ENCODE measurements at places on chromosomes 4 and X.

- peak; percentile 30 for DNase-seq
Measured at GRCh38 chr4:122700178-122700725, 32.3 kb upstream of the BBS12 start.

DNA sequence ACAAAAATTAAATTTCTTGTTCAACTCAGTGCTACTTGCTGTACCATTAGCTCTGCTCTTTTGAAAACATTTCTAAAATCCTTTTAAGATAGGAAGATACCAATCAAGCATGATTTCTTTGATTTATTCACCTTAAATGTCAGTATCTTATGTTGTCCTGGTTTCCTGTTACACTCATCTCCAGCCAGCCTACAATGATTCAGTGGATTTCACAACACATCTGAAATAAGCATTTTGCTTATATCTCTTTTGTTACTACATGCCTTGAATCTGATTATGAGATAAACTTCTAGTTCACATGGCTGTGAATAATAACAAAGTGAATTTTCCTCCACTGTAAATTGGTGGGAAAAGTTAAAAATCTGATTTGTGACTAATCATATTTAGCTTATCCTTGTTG is 112.5 kb upstream of the BMP3 start:
- DNase-seq, result no peak

DNA sequence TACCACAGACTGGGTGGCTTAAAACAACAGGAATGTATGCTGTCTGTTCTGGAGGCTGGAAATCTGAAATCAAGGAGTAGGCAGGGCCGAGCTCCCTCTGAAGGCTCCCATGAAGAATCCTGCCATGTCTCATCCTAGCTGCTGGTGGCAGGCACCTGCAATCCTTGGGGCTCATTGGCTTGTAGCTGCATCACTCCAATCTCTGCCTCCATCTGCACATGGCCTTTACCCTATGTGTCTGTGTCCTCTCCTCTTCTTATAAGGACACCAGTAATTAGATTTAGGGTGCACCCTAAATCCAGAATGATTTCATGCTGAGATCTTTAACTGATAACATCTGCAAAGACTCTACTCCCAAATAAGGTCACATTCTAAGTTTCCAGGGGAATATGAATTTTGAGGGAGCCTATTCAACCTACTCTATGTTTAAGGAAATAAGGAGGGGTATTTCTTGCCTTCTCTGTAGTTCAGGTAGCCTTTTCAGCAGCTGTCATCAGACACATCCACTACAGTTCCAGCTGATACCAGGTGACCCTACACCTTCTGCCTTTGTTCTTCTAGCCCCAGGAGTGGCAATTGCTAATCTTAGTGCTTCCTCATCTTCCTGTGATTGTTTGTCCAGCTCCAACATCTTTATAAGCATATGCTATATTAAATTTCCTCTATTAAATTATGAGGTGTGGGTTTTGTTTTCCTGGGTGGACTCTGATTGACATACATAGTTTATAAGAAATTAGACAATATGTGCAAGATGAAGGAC is 295.1 kb upstream of the TAPT1 start:
- no peak for DNase-seq

DNA sequence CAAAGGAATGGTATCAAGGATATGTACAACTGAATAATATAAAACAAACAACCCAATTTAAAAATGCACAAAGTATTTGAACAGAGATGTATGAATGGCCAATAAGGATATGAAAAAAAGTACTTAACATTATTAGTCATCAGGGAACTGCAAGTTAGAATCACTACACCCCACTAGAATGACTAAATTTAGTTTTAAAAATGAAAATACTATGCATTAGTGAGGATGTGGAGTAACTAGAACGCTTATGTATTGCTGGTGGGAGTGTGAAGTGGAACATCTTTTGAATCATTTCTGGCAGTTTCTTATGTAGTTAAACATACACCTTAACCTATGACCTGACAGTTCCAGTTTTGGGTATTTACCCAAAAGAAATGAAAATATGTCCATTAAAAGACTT is 13.0 kb upstream of the SLC16A2 start:
- no peak for DNase-seq

GRCh38 chr4:6474705-6475457 is 2.5 kb upstream of the PPP2R2C start:
- no peak for DNase-seq

- no peak for DNase-seq
Measured at GRCh38 chrX:101257448-101258258, 33.5 kb downstream of the TAF7L start.

DNA sequence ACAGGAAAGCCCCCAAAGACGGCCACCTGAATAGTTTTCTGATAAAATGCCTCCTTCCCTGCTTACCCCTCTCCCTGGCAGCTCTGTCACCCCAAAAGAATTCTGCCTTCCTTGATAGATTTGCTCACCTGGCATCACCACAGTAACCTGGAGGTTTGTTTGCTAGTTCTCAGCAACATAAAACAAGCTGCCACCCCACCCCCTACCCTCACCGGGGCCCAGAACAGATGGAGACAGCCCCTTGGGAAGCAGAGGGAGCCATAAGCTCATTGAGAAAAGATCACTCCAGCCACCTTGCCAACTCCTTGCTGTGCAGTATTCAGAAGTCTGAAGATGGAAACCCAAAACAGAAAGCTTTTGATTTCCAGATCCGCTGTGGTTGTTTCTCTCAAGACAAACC is 108.6 kb downstream of the DHX15 start:
- DNase-seq, result no peak

DNA sequence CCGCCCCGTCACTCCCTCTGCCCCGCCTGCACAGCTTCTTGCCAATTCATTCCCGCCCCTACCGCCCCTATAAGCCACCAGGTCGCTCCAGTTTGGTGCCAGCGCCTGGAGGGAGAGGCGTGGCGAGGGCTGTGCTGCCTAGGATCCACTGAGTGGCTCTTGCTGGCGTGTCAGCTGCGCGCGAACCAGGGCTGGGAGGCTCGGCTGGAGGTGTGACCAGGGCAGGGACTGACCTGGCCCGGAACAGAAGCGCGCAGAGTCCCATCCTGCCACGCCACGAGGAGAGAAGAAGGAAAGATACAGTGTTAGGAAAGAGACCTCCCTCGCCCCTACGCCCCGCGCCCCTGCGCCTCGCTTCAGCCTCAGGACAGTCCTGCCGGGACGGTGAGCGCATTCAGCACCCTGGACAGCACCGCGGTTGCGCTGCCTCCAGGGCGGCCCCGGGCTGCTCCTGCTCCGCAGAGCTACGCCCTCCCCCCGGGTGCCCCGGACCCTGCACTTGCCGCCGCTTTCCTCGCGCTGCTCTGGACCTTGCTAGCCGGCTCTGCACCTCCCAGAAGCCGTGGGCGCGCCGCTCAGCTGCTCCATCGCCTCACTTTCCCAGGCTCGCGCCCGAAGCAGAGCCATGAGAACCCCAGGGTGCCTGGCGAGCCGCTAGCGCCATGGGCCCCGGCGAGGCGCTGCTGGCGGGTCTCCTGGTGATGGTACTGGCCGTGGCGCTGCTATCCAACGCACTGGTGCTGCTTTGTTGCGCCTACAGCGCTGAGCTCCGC is at the start of gene GPR78:
TSS of gene GPR78 (plus strand) at position 72 of the 773 bp plus-strand sequence. CDS start at position 663, 591 bp downstream.
- peak; percentile 82 for DNase-seq

- DNase-seq, result no peak
Measured at GRCh38 chrX:19545651-19546050, 30.3 kb upstream of the MAP3K15 start.

GRCh38 chr4:155620637-155621036 is 46.0 kb upstream of the GUCY1A1 start:
- no peak for DNase-seq

DNA sequence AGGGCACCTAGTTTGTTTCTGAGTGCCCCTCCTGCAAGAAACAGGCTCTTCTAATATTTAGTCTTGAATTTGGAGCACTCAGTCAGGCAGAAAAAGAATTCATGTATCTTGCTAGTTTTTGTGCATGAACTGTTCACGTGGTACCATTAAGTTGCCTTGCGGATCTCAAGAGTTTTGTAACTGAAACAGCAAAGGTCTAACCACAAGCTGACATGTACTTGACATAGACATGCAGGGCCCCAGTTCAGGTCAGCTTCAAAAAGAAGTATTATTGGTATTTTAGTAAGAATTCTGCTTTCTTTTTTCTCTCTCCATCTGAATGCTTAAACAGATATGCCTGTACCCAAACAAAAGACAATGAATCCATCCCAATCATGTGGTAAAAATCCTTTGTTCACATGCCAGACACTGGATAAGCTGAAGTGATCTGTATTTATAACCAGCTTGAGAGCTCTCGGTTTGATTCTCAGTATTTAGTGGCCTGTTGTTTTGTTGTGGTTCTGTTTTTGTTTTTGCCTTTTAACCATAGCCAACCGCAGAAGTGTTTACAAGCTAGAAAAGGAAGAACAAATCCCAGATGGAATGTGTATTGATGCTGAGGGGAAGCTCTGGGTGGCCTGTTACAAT is 13.0 kb downstream of the RGN start:
- no peak for DNase-seq

GRCh38 chr4:163495900-163496299 is 1.4 kb downstream of the TMA16 start:
- DNase-seq, result no peak

DNA sequence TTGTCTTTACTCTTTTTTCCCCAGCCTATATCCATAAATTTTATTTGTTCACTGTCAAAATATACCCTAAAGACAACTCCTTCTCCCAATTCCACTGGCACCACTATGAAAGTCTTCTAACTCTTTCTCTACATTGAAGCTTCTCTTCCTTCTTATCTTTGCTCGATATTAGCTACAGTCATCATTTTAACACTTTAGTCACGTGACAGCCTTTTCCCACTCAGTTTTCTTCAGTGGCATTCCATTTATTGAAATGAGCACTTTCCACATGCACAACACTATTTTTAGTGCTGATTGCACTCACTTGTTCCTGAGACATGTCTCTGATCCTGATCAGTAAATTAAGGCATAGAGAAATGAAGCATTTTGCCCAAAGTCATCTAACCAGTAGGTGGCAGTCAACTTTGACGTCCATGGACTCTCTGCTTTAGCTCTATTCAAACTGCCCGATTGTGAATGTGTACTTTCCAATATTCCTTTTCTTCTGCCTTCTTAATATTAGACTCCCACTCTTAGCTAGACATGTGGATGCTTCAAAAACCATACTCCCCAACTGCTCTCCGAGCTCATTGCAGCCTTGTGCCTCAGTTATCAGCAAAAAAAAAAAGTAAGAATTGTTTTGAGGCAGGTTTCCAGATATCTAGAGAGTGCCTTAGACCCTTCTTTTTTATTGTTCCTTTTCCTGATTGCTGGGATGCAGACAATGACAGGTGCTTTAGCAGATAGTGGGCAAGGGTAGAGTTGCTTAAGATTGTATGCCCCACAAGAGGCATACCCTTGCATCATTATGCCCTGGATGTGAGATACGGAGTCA is 394.4 kb upstream of the ADGRL3 start:
- no peak for DNase-seq

DNA sequence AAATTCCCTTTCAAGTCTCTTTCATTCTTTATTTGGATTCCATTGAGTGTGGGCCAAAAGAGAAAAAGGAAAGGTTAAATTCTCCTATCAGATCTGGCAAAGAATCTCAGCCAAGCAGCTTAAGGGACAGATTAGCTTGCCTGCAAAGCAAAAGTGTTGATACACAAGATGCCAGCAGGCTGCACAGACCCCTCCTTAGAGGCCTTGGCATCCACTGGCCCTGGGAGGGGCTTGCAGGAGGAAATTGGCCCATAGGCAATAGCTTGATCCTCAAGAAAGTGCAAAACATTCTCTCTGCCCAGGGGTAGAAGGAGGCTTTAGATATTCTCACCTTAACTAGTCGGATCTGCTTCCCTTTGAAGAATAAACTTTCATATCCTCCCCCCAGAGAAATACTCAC is 300.4 kb upstream of the CPEB2 start:
- peak; percentile 24 for DNase-seq

DNA sequence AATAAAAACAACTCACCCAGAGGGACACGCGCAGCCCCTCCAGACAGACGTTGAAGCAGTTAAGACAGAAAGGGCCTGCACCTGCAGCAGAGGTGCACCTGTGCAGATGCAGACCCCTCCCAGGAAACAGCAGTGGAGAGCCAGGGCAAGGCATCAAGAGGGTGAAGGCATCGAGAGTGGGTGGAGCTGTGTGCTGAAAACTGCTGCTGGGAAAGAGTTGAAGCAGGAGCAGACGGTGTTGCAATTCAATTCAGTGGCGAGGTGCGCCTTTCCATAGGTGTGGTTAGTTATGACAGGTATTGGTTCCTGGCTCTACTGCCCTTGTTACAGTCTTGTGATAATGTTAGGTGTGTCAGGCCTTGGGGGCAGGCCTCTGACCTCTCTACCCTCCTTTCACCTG is 16.7 kb downstream of the LETM1 start:
- no peak for DNase-seq

- no peak for DNase-seq
Measured at GRCh38 chrX:21929209-21929608, 11.3 kb upstream of the SMS start.

- DNase-seq, result no peak
Measured at GRCh38 chrX:46698691-46699090, 60.2 kb downstream of the SLC9A7 start.

DNA sequence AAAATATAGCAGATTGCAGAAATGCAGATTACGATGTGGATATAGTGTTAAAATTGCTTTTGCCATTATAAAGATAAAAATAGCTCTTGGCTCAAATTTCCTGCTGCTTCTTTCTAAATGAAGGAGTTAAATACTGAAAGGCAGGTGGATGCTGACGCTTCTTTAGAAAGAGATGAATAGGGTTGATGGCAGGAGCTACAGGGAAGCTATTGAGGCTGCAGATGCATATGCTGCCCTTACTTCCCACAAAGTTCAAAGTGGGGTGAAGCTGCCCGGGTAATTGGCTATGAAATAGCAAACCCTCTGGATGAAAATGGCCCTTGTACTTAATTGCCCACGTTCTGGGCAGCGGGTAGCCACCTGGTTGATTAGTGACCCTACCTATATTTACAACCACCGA is 379.5 kb downstream of the ZIC3 start:
- no peak for DNase-seq

DNA sequence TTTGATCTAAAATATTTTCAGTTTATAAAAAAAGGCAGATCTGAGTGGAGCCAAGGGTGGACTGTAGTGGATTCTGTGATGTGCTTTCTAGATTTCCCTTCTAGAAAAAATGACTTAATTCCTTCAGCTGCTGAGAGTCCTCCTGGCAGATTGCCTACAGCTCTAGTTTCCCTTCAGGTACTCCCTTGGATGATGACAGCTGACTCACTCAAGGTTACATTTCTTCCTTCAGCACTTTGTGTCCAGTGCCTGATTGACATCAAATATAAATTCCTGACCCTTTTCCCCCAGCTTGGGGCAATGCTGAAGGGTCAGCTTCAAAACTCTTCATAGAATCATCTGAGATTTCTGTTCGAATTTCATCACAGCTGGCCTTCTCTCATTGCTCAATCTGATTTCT is 161.7 kb downstream of the EMCN start:
- no peak for DNase-seq

DNA sequence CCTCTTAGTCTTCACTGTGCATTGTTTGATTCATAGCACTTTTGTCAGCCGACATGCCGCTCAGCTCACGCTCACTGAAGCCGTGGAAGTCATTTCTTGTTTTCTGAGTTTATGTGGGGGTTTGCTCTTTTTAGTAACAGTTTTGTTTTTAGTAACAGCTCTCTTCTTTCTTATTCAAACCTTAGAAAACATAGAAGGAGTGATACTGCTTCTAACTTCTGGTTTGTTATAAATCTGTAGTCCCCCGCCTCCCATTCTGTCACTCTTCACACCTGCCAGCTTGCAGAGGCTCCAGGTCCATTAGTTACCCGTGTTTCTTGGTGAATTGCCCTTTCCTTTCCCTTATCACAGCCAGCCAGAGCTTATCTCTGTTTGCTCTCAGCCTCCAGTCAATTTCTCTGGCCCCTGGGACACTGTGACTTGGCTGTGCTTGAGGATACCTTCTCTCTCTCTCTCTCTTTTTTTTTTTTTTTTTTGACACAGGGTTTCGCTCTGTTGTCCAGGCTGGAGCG is 50.5 kb downstream of the GRK4 start:
- no peak for DNase-seq

Measured in right hindlimb (tissue), 1 donor.